HCT116 (cell line): ENCODE measurements at places on chromosomes 4 and X. TPM values are rescaled to one million over a fixed set of nuclear protein-coding genes. Genes with fewer than 3 reads are reported as not detected.

The GAGE1 gene
- total RNA-seq: 0.17 TPM

The MOB1B gene
- total RNA-seq: 33.2 TPM

- no peak overlapping the region for H3K4me3 ChIP-seq
- H3K27ac ChIP-seq: no peak overlapping the region
- no peak for DNase-seq
- no peaks in the 10 kb centered on the region for H3K27me3 ChIP-seq
- no peaks in the 10 kb centered on the region for H3K36me3 ChIP-seq
Measured at GRCh38 chrX:108018656-108019381, 26.0 kb upstream of the VSIG1 start.

DNA sequence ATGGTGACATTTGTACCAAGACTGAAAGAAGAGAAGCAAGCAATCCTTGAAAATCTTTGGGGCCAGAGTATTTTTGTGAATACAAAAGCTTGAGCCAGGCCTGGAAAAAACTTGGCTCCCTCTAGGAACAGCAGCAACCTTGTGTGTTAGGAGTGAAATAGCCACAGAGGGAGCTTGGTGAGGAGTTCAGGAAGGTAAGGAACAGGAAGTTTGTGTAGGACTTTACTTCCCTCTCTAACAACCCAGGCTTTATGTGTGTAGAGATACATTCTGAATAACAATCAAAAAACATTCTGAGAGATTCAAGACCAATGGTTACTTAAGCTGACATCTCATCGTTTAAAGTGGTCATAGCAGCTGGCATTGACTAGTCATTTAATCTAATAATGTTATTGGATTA is 668.5 kb downstream of the PCDH18 start:
- H3K27ac ChIP-seq: no peak overlapping the region
- H3K4me3 ChIP-seq: no peak overlapping the region
- no peaks in the 10 kb centered on the region for H3K27me3 ChIP-seq
- DNase-seq: peak; percentile 10

DNA sequence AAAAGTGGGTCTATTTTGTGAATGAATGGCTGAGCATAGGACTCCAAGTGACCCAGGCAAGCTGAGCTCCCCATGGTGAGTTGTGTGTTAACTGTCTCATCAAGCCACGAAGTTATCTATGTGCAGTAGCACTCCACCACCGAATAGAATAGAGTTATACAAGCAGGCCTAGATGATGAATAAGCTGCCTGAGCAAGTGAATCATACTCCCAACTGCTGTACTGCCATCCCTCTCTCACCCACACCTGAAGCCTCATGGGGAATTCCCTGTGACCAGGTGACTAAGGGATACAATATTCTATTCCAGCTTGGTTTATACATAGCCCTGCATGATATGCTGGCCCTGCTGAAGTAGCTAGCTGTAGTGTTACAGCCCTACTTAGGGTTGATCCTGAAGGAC is 38.7 kb downstream of the KDM5C start:
- no peak overlapping the region for H3K27ac ChIP-seq
- no peak for DNase-seq
- H3K27me3 ChIP-seq: no peaks in the 10 kb centered on the region
- H3K4me3 ChIP-seq: no peak overlapping the region

- no peaks in the 10 kb centered on the region for H3K27me3 ChIP-seq
- no peaks in the 10 kb centered on the region for H3K36me3 ChIP-seq
- H3K4me1 ChIP-seq: no peaks in the 10 kb centered on the region
- no peak overlapping the region for H3K27ac ChIP-seq
- no peak overlapping the region for H3K4me3 ChIP-seq
- DNase-seq: no peak
Measured at GRCh38 chr4:144820728-144821085, 174.8 kb downstream of the HHIP start.

GRCh38 chrX:25544641-25545040 is 528.9 kb upstream of the ARX start:
- no peak overlapping the region for H3K4me3 ChIP-seq
- no peak overlapping the region for H3K27ac ChIP-seq
- H3K4me1 ChIP-seq: no peaks in the 10 kb centered on the region
- no peaks in the 10 kb centered on the region for H3K36me3 ChIP-seq

DNA sequence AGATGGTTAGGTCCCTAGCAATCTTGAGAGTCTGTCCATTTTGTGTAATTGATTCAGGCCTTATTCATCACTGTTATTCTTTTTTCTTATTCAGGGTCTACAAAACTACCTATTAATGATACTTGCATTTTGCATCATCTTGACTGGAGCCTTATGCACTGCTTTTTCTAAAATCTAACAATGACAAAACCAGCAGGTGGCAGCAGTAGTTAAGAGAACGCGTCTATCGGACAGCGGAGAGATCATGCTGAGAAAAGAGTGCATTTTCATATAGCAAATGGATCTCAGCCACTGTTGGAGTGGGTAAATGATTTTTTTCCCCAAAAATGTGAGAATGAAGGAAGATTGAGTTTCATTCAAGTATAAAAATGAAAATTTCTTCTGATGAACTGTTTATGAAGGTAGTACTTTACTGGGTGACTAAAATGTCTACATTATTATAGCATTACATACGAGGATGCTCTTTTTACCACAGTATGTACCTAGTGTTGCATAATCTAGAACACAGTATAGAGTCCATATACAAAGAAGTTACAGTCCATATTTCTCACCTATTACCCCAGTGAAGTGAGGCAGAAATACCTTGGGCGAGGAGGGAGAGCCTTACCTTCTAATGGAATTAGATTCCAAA is 43.2 kb downstream of the TMEM144 start:
- no peaks in the 10 kb centered on the region for H3K27me3 ChIP-seq
- DNase-seq: peak; percentile 27
- H3K36me3 ChIP-seq: no peaks in the 10 kb centered on the region
- no peak overlapping the region for H3K27ac ChIP-seq

DNA sequence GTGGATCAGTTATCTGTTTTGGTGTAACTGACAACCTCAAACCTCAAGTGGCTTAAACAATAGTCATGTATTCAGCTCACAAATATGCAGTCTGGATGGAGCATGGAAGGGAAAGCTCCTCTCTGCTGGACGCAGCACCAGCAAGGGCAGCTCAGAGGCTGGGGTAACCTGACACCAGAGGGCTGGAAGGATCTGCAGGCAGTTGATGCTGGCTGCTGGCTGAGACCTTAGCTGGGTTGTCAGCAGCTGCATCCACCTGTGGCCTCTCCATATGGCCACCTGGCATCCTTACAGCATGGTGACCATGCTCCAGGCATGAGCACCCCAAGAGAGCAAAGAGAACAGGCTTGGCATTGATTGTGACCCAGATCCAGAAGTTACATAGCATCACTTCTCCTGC is 46.7 kb downstream of the ENPP6 start:
- no peaks in the 10 kb centered on the region for H3K36me3 ChIP-seq
- H3K4me1 ChIP-seq: no peaks in the 10 kb centered on the region
- DNase-seq: no peak
- no peak overlapping the region for H3K4me3 ChIP-seq
- H3K27me3 ChIP-seq: no peaks in the 10 kb centered on the region

GRCh38 chr4:11495291-11495690 is 66.6 kb upstream of the HS3ST1 start:
- peaks cover 45% of the 10 kb centered on the region for H3K4me1 ChIP-seq
- no peak overlapping the region for H3K4me3 ChIP-seq
- H3K27me3 ChIP-seq: no peaks in the 10 kb centered on the region
- H3K27ac ChIP-seq: peak overlapping the region; percentile 72; the same call in 1 of the 2 replicates
- H3K36me3 ChIP-seq: no peaks in the 10 kb centered on the region
- DNase-seq: no peak

DNA sequence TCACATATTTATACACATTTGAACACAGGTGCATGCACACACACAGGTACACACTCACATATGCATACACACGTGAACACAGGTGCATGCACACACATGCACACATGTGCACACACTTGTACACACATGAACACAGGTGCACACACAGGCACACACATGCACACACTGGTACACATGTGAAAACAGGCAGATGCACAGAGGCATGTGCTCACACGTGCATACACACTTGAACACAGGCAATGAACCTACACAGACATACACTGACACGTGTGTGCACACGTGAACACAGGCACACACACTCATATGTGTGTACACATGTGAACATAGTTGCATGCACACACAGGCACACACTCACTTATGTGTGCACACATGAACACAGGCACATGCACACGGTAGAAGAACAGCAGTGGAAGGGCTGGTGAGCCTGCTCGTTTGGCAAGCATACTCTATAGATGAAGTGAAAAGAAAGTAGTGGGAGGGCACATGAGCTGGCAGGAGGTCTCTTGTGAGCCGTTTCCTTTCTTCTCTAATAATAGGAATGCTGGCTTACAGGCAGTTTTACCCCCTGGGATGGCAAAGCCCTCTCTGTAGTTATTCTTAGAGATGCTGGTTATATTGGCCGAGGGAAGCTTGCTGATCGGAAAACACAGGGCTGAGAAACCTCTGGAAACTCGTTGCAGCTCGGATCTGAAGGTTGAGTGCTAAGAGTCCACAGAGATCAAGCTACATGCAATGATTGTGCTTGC is 279.6 kb upstream of the CLNK start:
- no peaks in the 10 kb centered on the region for H3K27me3 ChIP-seq
- no peaks in the 10 kb centered on the region for H3K36me3 ChIP-seq
- H3K4me1 ChIP-seq: no peaks in the 10 kb centered on the region
- H3K4me3 ChIP-seq: no peak overlapping the region
- no peak overlapping the region for H3K27ac ChIP-seq

DNA sequence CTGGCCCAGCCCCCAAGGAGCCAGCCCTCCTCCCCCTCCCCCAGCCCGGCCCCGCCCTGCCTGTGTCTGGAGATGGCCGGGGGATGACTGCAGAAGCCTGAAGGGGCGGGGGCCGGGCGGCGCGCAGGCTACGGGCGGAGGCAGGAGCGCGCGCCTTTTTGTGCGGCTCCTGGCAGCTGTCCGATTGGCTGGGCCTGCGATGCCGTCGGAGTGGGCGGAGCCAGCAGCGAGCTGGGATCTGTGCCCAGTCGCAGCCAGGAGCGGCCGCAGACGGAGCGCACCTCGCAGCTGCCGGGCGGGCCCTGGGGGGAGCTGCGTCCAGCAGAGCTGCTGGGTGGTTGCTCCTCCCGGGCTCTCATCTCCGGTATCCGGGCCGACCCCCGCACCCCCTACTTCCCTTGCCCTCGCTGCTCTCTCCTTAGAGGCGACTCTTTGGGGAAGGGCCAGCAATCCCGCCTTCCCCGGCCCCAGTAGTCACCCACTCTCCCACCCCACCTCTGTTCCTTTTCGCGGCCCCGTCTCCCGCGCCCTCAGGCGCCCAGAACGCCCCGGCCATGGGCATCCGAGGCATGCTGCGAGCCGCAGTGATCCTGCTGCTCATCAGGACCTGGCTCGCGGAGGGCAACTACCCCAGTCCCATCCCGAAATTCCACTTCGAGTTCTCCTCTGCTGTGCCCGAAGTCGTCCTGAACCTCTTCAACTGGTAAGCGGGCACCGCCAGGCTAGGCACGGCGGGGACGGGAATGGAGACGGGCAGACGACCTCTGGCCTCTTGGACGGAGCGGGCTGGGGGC is at the start of gene GABRQ:
TSS of gene GABRQ (plus strand) at position 247 of the 794 bp plus-strand sequence. CDS start at position 555, 308 bp downstream.
- H3K4me3 ChIP-seq: peak within 1 kb of the TSS; percentile 66
- no peak within 1 kb of the TSS for H3K27ac ChIP-seq
- H3K4me1 ChIP-seq: no peaks in the 10 kb centered on the region
- peak; percentile 54 for DNase-seq
- no peaks in the 10 kb centered on the region for H3K36me3 ChIP-seq
- no peaks in the 10 kb centered on the region for H3K27me3 ChIP-seq
